ENCODE measurements at places on chromosomes 2 and 18. TPM values are rescaled to one million over a fixed set of nuclear protein-coding genes. Genes with fewer than 3 reads are reported as not detected.

KIF1A gene
- total RNA-seq: not detected

DNAH6 gene
- 0.58 TPM for total RNA-seq

BABAM2 gene
- total RNA-seq: 23.0 TPM

DOK6 gene
- total RNA-seq: 5.6 TPM

MC5R gene
- total RNA-seq: not detected

TMEM37 gene
- 0.44 TPM for total RNA-seq

Data from smooth muscle cell of trachea (primary cell).